ENCODE measurements at places on chromosomes 7 and 10. TPM values are rescaled to one million over a fixed set of nuclear protein-coding genes. Genes with fewer than 3 reads are reported as not detected.
A peak's percentile ranks its signal among the peaks of the same experiment; 100 is the strongest.

DNA sequence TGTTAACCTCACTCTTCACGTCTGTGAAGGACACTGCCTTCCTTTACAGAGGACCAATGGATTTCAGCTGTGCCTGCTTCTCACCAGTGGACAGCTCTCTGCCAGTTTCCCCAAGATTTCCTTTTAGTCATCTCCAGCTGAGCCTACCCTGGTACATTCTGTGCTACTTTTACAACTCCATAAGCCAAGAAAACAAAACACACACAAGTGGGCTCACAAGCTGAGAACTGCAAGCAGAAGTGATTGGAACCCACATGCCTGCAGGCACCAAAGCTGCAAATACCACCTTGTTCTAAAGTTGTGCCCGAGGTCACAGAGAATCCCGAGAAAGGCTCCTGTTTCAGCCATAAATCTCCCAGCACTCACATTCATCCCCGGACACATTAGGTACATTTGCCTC is 636.8 kb downstream of the PHTF2 start:
- peak; percentile 8 for DNase-seq

- no peak for DNase-seq
Observed at GRCh38 chr10:73854310-73854709, 20.0 kb downstream of the CAMK2G start.

TMEM196 gene
- polyA plus RNA-seq: not detected

- DNase-seq: peak; percentile 39
Observed at GRCh38 chr10:70879207-70879606, 9.2 kb downstream of the PCBD1 start.

DNA sequence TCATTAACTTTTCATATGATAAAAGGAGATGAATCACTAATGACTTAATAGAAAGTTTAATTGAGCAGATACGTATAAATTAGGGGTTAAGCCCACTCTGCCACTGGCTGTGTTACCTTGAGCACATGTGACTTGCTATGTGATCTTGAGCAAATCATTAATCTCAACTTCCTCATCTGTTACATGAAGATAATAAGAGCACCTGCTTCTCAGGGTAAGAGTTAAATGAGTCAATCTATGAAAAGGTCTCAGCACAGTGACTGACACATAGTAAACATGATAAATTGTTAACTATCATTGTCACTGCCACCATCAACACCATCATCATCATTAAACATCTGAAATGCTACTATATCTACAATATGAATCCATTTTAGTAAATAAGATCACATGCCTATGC is 110.8 kb downstream of the TPK1 start:
- no peak for DNase-seq

DNA sequence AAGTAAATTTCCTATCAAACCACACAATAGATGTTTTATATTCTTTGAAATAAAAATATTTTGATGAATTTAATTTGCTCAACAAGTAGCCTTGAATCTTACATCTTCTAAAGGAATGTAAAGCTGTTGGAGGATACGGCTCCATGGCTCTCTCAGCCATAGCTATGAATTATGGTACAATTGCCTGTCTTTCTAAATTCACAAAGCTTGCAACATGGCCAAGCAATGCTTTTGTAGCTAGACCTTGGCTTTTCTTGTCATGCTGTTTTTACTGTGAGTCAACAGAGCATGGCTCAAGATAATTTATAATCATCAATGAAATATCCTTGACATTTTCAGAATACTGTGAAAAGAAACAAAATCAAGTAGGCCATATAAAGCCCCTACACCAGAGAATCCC is 286.7 kb downstream of the CACNA2D1 start:
- no peak for DNase-seq

DNA sequence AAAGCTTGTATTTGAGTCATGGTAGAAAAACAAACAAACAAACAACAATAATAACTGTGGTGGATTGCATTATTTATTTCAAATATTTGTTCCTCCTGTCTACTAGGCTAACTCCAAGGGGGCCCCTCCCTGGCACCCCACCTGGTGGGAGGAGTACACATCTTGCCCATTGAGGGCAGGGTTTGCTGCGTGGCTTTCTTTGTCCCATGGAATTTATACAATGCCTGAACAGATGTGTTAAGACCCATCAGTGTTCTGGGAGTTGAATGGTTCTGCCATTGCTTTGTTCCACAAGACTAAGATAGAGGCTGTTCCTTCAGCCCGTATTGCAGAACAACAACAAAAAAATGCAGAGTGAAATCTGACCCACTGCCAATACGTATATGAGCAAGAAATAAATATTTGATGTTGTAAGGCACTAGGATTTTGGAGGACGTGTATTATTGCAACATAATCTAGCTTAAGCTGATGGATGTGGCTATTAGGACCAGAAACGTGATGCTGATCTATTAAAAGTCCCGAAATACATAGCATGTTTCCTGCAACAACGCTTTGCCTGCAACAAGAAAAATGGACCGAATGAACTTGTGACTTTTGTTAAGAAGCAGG is 119.1 kb upstream of the JCAD start:
- peak; percentile 79 for DNase-seq

DNA sequence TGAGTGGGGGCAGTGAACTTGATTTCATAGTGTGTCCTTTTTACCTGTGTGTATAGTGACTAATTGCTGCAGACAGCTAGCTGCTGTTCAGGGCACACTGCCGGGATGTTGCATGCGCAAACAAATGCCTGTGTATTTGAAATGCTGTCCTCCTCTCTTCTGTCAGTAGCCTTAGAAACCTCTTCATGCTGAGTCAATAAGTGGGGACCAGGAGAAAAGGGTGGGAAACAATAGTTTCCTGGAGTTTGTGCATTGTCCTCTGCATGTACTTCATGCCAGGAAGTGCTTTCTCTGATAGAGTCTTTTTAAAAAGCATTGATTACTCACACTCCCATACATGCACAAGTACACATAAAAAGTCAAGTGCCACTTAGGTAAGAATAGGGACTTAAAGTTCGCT is 1183.7 kb upstream of the CELF2 start:
- no peak for DNase-seq

DNA sequence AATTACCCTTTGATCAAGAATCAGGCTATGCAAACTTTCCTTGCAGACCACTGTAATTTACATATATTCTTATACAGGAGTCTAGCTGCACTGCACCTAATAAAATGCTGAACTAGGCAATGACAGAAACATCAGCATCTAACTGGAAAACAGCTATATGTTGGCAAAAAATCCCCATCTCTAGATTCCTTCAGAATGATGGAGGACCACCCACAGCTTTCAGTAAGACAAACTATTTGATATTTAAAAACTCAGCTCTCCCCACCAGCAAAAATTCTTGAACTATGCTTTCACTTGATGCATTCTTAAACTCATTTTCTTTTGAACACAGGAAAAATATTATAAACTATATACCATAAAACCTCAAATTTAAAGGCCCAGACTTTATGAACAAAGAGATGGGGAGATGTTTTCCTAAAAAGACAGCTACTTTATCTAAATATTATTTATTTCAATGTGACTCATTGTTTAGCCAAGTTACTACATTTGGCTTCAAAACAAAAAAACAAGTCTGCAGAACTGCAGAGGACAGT is 77.4 kb downstream of the SEMA3C start:
- peak; percentile 47 for DNase-seq

GRCh38 chr7:39098506-39098905 is 120.8 kb downstream of the POU6F2 start:
- DNase-seq: no peak

- DNase-seq: no peak
Observed at GRCh38 chr7:53491051-53491450, 455.6 kb downstream of the POM121L12 start.

DNA sequence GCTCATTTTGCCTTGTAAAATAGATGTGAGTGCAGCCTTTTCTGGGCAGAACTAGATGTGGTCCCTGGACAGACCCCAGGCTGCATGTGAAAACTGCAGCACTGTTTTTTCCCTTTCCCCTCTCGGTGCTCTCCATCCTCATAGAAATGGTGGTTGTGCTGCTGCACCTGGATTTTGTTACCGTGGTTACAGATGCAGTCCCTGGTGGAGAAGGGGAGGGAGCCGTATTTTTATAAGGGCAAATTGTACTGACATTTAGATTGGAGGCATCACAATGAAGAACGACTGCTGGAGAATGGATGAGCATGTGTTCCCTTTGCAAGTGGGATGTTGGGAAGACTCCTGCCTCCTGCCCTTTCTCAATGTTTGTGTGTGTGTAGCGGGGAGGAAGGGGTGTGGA is 469.9 kb downstream of the CCSER2 start:
- no peak for DNase-seq

GRCh38 chr10:62904281-62904875 is 88.2 kb upstream of the EGR2 start:
- DNase-seq: no peak

UCMA gene
- not detected for polyA plus RNA-seq

HELLS gene
- 20.3 TPM for polyA plus RNA-seq

WNT2 gene
- polyA plus RNA-seq: 2.6 TPM

- no peak for DNase-seq
Observed at GRCh38 chr10:61565819-61566560, 96.7 kb upstream of the CABCOCO1 start.

GIMAP5 gene
- polyA plus RNA-seq: not detected

- peak; percentile 57 for DNase-seq
Observed at GRCh38 chr10:117241541-117242462, 888 bp downstream of the SLC18A2 start.

- DNase-seq: no peak
Observed at GRCh38 chr10:101044117-101044516, 13.1 kb downstream of the SFXN3 start.

GIGYF1 gene
- polyA plus RNA-seq: 7.4 TPM

- DNase-seq: no peak
Observed at GRCh38 chr10:122756656-122757055, 57.0 kb upstream of the C10orf120 start.

- no peak for DNase-seq
Observed at GRCh38 chr10:69214666-69215131, 5.4 kb upstream of the HKDC1 start.

SNX10 gene
- 0.60 TPM for polyA plus RNA-seq

GRCh38 chr7:95155965-95156364 is 168.4 kb downstream of the PON1 start:
- no peak for DNase-seq

Data from GM23248 (cell line).